ENCODE measurements at places on chromosomes 3 and 15. TPM values are rescaled to one million over a fixed set of nuclear protein-coding genes. Genes with fewer than 3 reads are reported as not detected.

GRM2 gene
- not detected for total RNA-seq

ST3GAL6 gene
- 1.4 TPM for total RNA-seq

OR5K2 gene
- not detected for total RNA-seq

SLC22A14 gene
- not detected for total RNA-seq

FEZF2 gene
- not detected for total RNA-seq

LRRC2 gene
- 0.10 TPM for total RNA-seq

EBLN2 gene
- total RNA-seq, result 0.79 TPM

GRCh38 chr3:172853921-172854666, 103.6 kb downstream of the ECT2 start:
- no peak for DNase-seq

DNA sequence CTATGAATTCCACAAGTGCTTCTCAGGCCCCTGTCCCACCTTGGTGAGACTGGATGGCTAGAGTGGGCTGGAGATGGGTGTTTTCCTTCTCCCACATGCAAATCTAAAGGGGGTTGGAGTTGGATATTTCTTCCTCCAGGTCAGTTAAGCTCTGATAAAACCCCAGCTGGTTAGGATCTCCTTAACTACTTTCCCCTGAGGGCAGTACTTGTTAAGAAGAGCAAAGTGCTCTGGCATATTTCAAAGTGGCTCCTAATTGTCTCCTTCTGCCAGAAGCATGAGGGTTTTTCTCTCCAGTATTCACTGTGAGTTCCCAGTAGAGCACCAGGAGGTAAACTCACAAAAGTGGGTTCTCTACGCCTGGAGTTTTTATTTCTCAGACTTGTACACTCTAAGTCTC, 31.4 kb downstream of the COL6A6 start:
- no peak for DNase-seq

- DNase-seq, result no peak
Measured at GRCh38 chr3:148790370-148790769, 37.2 kb upstream of the CPB1 start.

DNA sequence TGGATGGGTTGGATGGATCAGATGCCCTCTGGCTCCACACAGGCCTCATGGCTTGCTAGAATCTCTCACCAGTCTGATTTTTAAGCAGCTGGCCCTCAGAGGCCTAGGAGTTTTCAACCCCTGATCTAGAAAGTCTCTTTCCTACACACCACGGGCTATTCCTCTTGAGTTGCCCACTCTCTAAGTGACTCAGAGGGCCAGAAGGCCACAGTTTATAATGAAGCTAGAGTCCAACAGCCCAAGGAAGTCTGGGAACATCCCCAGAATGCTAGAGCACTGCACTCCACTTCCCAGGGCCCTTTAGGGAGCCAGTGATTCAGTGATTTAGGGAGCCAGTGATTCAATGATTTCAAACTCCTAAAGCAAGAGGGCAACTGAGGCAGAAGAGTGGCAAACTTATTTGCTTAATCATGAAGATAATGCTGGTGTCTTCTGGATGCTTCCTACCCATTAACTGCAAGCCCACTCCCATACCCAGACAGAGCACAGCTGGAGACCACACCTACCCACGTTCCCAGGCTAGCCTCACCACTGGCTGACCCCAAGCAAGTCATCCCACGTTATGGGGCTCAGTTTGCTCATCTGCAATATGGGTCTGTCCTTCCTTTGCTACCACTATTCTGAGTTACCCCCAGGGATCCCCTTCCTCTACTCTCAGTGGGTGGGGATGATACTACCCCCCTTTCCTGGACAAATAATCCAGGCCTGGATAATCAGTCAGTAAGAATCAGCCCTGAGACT, 36.7 kb downstream of the ABTB1 start:
- DNase-seq, result peak; percentile 36

DNA sequence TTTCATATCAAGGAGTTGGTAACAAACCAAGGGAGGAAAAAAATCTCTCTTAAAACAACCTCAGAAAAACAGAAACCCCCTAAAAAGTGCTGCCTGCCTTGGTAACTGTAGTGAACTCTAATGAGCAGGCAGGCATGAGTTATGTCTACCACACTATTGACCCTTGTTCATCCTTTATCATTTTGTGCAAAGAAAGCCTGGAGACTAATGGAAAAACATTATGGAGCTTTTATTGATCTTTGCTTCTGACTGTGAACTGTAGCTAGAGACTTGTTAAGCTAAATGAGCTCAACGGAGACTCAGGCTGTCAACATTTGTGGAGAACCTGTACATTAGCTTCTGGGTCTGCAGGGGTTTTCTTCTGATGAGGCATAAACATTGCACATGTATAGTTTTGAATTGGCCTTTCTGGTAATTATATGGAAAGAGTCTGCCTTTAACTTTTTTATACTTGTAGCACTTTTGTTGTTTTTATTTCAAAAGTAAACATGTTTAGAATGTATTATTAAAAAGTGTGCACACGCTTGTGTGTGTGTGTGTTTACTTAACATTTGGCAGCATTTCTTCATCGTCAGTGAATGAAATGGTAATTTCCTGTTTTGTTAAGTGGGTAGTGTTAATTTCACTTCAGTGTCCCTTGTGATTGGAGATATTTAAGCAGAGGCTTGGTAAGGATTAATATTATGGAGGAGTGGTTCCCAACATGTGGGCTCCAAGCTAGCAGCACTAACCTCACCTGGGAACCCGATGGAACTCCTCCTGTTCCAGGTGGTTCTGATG, 15.9 kb upstream of the SPTSSB start:
- no peak for DNase-seq

DNA sequence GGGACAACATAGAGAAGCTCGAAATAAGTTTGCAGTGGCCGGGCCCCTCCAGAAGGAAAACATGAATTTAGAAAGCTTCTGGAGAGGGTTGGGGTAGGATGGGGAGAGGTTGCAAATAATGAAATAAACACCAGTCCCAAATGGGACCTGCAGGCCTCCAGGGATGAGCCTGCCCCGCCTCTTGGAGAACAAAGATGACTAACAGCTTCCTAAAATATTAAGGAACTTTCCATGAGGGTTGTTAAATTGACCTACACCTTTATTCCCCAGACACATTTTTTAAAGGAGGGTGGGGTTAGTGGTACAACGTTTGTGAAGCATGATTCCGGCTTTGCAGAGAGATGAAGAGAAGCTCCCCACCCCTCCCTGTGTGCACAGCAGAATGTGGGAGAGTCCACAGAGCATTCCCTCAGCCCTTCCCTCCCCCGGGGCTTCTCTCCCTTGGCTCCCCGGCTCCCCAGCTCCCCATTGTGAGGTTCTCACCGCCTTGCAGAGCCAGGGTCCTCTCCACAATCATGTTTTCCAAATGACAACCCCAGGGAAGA, 84.1 kb downstream of the ARHGAP31 start:
- DNase-seq, result no peak

DNA sequence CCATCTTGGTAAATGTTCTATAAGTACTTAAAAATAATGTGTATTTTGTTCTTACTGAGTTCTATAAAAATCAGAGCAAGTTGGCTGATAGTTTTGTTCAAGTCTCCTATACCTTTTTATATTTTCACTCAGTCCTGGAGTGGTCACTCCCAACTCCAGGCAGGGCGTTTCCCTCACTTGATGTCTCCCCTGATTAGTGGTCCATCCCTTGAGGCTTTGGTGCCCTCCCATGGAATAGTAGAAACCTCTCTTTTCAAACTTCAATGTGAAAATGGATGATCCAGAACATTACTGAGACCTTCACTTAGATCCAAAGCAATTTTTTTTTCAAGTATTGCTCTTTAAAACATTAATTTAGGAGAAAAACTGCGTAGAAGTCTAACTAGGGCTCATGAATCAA, 25.0 kb upstream of the SCN10A start:
- no peak for DNase-seq

- no peak for DNase-seq
Measured at GRCh38 chr3:70728311-70728710, 415.9 kb upstream of the MDFIC2 start.

DNA sequence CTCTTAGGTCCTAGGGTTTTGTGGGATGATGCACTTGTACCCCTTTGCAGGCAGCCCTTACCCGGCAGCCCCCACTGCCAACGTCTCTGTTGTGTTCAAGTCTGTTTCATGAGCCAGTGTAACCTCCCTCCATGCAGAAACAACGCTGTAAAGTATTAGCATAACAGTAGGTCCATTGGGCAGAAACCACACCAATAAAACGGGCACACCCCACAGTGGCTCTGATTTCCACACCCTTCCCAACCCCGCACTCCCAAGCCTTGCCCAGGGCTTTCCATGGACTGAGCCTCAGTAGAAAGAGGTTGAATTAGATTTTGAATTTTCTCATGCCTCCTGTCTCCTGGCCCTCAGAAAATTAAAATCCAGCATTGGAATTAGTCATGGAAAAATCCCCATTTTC, 124.5 kb downstream of the CACNA1D start:
- no peak for DNase-seq

DNA sequence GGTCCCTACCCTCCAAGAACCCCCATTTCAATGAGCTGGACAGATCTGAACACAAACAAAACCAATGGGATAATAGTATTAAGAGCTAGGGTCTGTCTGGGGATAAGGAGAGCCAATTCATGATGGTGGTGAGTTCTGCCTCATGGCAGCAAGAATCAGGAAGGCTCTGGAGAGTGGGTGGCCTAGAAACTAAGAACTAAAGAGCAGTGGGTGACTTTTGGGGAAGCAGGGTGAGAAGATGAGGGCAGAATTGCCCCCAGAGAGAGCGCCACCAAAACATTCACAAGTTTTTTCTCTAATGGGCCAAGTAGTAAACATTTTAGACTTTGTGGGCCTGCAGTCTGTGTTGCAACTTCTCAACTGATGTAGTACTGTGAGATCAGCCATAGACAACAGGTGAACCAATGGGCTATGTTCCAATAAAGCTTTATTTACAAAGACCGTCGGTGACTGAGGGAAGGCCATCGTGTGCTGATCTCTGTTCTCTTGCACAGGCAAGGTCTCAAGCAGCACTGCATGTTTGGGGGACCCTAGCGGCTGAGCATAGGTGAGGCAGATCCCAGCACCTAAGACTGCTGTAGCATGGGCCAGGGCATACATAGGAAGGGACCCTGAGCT, 225.5 kb upstream of the ST8SIA2 start:
- no peak for DNase-seq

GRCh38 chr15:65331811-65332210, 27.3 kb downstream of the RNU5B-1 start:
- no peak for DNase-seq

DNA sequence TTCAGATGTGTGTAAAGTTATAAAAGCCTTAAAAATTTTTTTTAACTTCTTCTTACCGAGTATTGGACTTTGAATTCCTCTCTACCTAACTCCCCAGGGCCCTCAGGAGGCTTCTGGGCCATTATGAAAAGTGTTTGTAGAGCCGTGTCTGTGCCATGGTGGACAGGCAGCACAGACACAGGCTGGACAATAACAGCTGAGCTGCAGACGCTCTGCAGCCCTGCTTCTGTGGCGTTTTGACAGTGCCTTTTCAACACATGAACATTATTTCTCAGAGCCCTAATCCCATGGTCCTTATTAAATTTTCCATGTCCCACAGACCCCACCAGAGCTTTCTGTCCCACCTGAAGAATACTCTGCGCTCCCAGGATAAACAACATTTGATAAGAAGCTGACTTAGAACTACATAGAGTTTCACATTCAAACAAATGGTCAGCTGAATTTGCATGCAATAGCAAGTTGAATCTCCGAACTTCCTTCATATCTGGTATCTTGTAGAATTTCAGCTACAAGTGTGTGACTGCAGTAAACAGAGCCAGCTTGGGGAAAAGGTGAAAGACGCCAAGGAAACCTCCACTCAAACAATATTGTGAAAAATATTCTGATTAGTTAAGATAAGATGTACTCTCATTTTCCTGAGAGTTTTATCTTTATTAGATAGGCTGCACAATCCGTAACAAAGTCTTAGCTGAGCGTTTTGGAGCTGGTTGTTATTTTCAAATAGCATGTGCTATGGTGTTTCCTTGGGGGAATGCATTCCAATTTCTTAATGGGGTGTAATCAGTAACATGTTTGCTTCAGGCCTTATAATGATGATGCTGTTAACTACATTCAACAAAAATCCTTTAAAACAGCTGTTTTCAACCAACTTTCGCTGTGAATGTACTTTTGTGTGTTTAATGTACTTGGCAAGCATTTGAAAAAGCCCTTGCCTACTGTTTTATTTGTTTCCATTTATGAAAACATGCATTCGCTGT, 378.2 kb downstream of the MECOM start:
- no peak for DNase-seq

DNA sequence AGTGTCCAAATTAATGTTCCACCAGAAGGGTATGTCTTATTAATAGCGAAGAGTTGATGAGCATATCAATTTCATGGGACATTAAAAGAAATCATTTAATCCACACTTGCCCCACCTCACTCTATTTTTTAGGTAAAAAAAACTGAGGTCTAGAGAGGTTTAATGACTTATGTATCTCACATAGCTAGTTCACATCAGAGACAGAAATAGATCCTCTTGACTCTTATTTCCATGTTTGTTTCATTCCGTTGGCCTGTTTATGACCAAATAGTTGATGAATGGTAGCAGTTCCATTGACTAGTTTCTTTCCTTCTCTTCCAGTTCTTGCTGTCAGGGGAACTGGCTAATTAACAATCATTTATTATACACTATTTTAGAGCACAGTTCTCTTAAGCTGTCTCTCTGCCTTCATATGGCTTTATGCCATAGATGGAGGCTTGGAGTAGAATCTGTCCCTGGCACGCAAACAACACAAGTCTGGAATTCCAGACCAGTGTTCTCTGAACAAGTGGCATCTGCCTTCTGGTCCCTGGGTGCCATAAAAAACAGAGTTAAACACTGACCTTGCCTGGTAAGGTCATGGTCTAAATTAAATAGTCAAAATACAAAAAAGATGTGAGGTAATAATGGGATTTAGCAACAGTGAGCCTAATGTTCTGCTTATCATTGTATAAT, 220.0 kb upstream of the CGNL1 start:
- DNase-seq, result no peak

- no peak for DNase-seq
Measured at GRCh38 chr3:78580681-78581080, 1187.1 kb downstream of the ROBO1 start.

DNA sequence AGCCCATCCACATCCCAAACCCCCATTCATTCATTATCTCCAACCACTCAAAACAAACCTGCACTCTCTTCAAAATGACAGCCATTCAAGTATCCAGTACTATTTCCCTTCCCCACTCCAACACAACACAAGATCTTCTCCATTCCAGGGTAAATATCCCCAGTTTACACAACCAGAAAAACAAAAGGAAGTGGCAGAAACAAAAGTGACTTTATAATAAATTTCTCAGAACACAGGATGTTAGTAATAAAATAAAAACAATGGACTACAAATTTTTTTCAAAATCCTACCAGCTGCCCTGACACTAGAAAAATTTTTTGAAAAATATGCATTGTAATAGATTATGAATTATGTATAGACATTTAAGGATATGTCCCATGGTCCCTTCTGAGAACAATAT, 14.2 kb downstream of the CPA3 start:
- DNase-seq, result no peak

Measured in MG63 (cell line).